Cortex of kidney (tissue), 1 donor: ENCODE measurements at places on chromosomes 13 and 19.

DNA sequence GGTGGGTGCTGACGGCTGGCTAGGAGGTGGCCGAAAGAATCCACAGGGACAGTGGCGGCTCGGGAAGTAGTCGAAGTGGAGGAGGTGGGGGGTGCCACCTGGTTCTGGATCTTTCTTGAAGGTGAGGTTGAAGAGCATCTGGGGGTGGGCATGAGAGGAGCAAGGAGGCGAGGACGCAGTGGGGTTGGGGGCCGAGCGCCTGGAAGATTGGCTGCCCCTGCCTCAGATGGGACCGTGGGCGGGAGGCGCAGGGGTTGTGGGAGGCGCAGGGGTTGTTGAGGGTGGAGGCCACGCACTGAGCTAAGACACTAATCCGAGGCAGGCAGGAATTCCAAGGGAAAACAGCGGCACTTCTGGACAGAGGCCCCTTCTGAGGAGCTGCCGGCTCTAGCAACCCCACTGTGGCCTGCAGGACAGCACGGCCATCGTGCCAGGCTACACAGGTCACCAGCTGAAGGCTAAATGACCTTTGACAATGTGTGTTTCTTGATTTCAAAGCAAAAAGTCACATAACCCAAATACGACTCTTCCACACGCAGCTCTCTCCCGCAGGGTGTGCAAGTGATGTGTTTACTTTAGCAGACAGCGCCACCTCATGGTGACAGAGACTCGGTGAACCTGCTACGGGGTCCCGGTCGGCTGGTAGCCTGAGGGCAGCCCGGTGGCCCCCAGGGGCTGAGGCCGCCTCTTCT, 44.1 kb upstream of the RANBP3 start:
- DNase-seq = no peak

- DNase-seq = no peak
Observed at GRCh38 chr13:69234171-69234570, 873.5 kb upstream of the ATXN8OS start.

GRCh38 chr13:87923753-87924152, 252.6 kb downstream of the SLITRK5 start:
- no peak for DNase-seq

DNA sequence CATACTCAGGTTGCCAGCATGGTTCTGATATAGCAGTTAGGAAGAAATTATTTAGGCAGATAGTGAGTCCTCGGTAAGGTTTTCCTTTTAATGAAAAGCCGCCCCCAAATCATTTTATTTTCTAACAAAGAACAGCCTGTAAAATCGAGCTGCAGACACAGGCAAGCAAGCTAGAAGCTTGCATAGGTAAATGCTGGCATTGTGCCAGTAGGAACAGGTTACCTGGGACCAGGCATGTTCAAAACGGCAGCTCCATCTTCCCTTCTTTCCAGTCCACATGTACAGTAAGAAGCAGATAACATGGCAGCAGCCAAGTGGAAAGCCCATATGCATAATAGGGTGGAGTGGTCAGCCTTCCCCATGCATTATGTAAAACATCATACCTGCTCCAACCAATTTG, 71.1 kb downstream of the UGGT2 start:
- no peak for DNase-seq

DNA sequence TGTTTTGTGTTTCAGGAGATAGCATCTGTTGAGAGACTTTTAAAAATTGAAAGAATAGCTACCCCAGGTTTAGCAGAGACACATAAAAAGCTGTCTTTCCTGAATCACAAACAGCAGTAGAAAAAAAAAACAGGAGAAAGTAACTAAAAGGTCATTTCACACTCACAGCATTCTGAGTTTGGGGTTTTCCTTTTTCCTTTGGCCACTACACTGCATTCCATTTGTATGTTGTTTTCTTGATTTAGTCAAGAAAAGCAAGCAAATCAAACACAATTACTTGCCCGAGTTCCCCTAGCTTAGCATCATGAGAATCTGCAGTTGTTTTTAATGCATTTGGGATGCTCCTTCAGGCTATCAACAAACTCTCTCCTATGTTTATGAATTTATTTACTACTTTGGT, 161.0 kb downstream of the KCTD12 start:
- DNase-seq = no peak

- no peak for DNase-seq
Observed at GRCh38 chr13:65914716-65915115, 1315.4 kb downstream of the PCDH9 start.

- DNase-seq = no peak
Observed at GRCh38 chr13:25862156-25862555, 189.7 kb downstream of the SHISA2 start.
